ENCODE measurements at places on chromosomes 3 and 15. TPM values are rescaled to one million over a fixed set of nuclear protein-coding genes. Genes with fewer than 3 reads are reported as not detected.

GRCh38 chr3:72229952-72230351 is 445.0 kb upstream of the PROK2 start:
- no peak for DNase-seq

ARPIN gene
- total RNA-seq: 0.11 TPM

COL6A6 gene
- not detected for total RNA-seq

- no peak for DNase-seq
Measured at GRCh38 chr3:75260-75659, 121.3 kb upstream of the CHL1 start.

GRCh38 chr3:99128725-99129505 is 227.4 kb upstream of the DCBLD2 start:
- no peak for DNase-seq

DNA sequence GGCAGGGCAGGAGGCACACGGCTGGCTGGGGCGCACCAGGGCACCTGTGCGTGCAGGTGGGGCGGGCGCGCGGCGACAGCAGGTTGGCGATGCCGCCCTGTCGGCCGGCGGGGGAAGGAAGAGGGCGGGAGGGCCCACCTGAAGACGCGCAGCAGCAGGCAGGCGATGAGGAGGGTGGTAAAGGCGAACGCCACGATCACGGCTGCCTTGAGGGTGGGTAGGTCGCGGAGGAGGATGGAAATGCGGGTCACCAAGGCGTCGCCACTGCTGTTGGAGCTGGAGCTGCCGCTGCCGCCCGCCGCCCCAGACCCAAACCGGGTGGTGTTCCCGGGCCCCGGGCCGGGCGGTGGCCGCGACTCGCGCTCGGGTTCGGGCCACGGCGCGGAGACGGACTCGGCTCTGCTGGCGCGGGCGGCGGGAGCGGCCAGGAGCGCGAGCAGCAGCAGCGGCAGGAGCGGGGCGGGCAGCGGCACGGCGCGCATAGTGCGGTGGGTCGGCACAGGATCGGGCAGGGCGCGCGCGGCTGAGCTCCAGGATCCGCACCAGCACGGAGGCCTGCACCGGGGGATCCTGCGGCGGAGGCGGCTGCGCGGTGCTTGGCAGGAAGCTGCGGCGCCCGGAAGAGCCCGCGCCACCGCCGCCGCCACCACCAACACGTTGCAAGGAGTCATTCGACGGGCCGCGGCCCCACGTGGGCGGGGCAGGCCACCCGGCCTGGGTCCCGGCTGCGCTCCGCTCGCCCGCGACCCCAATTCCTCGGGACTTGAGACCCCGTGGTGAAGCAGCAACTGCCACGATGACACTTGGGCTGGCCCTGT is at the start of gene FAM174B:
Gene FAM174B, minus strand, starts transcription at position 598 of the 818 bp plus-strand sequence.
- DNase-seq: no peak

GRCh38 chr3:119790369-119790768 is 8.5 kb downstream of the NR1I2 start:
- DNase-seq: no peak

DNA sequence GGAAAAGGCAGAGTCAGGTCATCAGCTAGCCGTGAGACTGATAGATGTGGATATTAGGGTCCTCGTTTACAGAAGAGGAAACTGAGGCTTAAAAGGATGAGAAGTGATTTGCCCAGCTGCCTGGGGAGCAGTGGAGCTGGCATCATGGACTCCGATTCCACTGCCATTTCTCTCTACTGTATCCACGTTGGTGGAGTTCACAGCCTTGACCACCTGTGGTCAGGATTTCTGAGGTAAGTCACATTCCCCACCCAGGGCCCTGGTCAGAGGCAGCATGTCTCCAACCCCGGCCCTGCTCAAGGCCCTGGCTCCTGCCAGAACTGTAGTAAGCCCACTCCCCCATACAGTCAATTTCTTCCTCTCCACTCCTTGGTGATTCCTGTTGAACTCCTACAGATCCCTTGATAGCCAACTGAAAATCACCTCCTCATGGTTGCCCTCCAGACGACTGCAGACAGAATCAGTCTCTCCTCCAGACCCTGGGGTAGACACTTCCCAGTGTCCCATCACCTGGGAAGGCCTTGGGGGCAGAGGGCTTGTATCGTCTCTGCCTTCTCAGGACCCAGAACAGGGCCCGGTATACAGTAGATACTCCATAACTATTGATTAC is 41.2 kb upstream of the SLC6A6 start:
- no peak for DNase-seq

DNA sequence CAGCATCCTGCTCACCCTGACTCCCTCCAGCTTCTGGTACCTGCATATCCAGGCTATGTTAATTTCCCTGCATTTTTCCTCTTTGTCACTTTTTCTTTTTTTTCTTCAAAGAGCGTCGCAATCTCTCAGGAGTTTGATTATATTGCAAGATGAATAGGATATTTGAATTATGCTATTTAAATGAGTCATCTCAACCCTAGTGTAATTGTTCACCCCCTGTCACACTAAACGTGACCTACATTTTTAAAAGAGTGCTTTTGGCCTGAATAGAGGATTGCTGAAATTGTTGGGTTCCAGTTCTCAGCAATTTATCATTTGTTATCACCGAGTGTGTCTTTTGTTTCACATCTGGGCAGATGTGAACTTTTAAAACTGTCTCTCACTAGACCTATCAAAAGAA is 294.7 kb downstream of the SOX2 start:
- no peak for DNase-seq

ATP8B4 gene
- 0.67 TPM for total RNA-seq

ADAMTS9 gene
- total RNA-seq: not detected

HGD gene
- total RNA-seq: 3.0 TPM

- DNase-seq: no peak
Measured at GRCh38 chr3:27085829-27086730, 283.1 kb downstream of the NEK10 start.

DNA sequence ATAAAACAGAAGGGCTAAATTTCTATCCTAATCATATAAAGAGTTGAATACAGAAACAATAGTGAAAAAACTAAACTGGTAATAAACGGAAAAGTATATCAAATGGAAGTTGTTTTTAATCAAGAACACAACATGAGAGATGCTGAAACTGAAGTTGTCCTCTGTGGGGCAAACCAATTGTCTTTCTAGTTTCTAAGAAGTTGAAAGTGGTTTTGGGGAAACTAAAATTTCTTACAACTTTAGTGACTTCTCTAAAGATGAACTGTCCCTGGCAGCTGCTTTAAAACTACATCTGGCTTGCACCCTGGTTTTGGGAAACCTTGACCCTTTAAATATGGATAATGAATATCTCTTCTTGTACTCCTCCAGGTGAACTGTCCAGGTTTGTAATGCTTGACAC is 155.6 kb downstream of the ADAM10 start:
- DNase-seq: no peak

DNA sequence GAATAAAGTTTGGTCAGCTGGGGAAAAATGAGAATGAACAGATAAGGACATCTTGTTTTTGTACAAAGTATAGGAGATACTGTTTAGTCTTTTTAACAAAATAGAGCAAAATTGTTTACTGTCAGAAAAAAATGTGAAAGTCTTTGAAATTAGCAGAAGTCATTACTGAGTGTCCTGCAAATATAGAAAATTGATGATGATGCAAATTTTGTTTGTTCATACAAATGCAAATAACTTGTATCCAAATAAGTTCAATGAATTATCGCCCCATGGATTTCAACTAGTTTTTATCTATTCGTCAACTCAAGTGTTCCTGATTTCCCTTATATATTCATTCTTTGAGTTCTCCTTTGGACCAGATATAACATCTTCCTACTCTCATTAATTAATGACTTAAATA is 378.0 kb upstream of the SGO1 start:
- no peak for DNase-seq

PRSS50 gene
- not detected for total RNA-seq

- no peak for DNase-seq
Measured at GRCh38 chr3:10768708-10769394, 47.2 kb upstream of the SLC6A11 start.

SLC22A14 gene
- total RNA-seq: not detected

DNA sequence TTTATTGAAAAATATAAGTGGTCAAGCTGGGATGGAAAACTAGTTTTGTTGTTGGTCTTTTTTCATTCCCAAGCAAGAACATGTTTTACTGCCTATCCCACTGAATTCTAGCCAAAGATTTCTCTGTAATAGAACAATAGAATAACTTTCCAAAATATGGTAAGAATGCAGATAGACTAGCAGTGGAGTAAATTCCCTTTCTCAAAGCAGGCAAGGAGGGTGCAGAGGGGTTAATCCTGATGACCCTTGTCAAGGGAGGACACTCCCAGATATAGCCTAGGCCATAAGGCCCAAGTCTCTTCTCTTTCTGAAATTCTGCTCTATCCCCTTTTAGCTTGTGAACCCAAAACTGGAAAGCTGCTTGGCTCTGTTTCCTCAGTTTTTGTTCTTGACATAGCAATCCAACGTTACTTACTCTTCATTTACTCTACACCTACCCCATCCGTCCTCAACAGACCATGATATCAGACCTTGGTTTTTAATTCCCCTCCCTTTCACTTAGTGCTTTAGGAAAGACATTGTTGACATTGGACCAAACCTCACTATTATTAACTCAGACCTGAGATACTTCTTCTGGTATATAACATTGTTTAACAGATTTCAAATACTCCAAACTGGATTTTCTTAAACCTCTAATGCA is 453.6 kb upstream of the THBS1 start:
- DNase-seq: no peak

CXCR6 gene
- 8.6 TPM for total RNA-seq

- DNase-seq: no peak
Measured at GRCh38 chr15:89912145-89912673, 543 bp downstream of the ARPIN start.

DNA sequence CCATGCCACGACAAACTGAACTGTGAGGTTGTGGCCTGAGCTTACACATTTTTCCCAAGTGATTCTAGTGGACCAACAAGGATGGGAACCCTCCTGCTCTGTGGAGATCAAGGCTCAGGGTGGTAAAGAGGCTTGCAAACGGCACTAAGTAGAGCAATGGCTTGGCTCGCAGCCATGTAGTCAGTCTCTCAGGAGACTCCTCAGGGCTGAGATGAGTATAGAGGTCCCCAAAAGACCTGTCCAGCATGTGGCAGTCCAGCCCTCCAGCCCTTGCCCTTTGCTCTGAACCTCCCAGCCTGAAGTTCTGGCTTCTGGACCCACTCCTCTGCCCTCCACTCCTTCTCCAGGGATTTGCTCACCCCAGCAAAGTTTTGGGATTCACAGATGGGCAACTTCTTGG is 8.3 kb upstream of the CAMP start:
- no peak for DNase-seq

KNL1 gene
- total RNA-seq: 0.99 TPM

ASB14 gene
- not detected for total RNA-seq

ANKRD63 gene
- total RNA-seq: not detected

DNA sequence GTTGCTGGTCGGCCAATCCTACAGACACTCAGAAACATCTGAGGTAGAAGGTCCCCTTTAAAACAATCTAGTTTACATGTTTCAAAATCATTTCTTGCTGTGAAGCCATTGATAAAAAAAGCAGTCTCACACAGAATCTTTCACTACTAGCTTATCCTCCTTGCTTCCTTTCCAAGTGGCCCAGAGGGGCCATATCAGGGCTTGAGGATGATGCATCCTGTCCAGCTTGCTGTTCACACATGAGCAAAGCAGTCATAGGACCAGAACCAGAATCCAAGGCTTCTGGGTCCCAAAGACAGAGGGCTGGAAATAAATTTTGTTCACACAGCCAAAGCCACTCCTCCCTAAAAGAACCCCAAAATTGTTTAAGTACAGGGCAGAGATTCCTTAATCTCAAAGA is 9.2 kb upstream of the LYZL4 start:
- no peak for DNase-seq

DNA sequence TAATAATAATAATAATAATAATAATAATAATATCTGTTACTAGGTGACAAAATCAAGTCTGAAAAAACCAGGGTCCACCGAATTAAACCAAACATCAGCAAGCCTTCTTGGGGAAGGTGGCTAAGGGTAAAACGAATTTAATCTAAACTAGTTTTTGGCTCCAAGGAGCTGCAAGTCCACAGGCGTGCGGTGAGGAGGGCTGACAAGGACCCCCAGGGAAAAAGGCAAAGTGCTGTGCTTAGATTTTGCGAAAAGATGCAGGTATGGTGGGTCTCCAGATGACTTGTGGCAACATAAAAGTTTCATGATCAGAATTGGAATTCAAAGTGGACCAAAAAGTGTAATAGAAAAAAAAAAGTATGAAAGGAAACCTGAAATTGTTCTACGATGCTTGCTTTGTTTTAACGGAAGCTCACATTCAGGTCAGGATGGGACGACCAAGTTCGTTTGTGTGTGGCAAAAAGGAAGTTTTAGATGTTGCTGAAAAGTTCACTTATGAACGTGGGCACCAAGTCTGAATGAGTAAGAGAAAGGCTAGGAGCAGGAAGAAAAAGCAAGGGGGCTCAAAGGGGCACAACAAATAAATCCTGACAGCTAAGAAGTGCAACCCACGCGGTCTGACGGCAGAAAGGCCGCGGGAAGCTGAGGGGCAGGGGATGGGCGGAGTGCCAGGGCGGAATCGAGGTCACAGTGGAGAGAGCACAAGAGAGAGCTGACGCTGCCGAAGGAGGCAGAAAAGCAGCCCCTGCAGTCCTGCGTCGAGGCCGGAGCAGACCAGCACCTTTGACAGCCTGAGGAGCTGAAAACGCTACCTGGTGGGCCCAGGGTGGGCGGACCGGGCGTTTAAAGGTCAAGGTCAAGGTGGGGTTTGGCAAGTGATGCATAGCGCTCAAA is 1.1 kb downstream of the WDR82 start:
- DNase-seq: peak; percentile 72

PCOLCE2 gene
- total RNA-seq: not detected

CSPG4 gene
- total RNA-seq: not detected

GRCh38 chr15:59545573-59545972 is 66.0 kb upstream of the GCNT3 start:
- DNase-seq: no peak

- no peak for DNase-seq
Measured at GRCh38 chr3:58404396-58404795, 29.2 kb downstream of the PDHB start.

DNA sequence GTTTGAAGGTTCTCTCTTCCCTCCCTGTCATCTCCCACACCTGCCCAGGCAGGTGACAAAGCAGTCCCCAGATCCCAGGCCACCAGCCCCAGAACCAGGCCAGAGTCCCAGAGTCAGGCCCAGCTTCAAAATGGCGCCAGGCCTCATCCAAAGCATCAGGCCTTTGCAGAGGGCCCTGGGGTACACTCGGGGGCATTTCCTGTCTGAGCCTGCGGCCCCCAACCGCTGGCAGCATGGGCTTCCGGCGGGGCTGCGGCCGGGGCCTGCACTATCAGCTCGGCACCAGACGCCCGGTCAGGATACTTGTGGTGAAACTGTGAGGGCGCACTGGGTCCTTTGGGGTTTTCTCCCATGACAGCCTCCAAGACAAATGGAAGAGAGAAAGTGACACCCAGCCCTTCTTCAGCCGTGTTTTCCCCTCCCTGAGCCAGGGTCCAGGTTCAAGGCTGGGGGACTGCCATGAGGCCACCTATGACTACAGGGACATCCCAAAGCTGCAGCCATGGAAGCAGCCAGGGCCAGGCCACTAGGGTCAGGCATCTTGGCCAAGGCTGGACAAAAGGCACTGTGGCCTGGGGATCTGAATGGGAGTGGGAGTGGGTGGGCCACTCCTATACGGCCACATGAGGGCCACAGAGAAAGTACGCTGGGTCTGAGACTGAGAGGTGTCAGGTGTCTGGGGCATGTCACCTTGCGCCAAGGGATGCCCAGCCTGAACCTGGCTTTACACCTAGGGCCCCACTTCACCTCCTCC is 33.9 kb downstream of the RPN1 start:
- no peak for DNase-seq

GRCh38 chr15:79987569-79987955 is 16.6 kb upstream of the BCL2A1 start:
- DNase-seq: no peak

CP gene
- total RNA-seq: not detected

ACVR2B gene
- total RNA-seq: 13.2 TPM

- no peak for DNase-seq
Measured at GRCh38 chr3:56856752-56857151, 55.0 kb upstream of the ARHGEF3 start.

ZKSCAN7 gene
- total RNA-seq: 4.2 TPM

EPHB1 gene
- not detected for total RNA-seq
